Tongue (tissue), 3 donors: ENCODE measurements at places on chromosomes 1 and 21.

GRCh38 chr1:70427976-70428375 lies 16.9 kb downstream of the CTH start:
- DNase-seq, result no peak

DNA sequence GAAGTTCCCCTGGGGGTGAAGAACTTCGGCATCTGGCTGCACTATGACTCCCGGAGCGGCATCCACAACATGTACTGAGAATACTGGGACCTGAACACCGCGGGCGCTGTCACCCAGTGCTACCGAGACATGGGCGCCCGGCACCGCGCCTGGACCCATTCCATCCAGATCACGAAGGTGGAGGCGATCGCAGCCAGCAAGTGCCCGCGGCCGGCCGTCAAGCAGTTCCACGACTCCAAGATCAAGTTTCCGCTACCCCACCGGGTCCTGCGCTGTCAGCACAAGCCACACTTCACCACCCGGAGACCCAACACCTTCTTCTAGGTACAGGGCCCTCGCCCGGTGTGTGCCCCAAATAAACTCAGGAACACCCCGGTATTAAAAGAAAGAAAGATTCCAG lies 22.0 kb upstream of the SLC9A1 start:
- DNase-seq, result no peak

GRCh38 chr1:244028701-244029100 lies 22.4 kb upstream of the ZBTB18 start:
- DNase-seq, result no peak

GRCh38 chr1:50111503-50111902 lies 2.8 kb downstream of the ELAVL4 start:
- no peak for DNase-seq

- no peak for DNase-seq
Measured at GRCh38 chr1:29485096-29485925, 249.0 kb downstream of the PTPRU start.
